Activated gamma-delta T cell (primary cell): ENCODE measurements at places on chromosomes 2 and 18.

- no peak for DNase-seq
Observed at GRCh38 chr2:192443831-192444230, 249.1 kb upstream of the TMEFF2 start.

DNA sequence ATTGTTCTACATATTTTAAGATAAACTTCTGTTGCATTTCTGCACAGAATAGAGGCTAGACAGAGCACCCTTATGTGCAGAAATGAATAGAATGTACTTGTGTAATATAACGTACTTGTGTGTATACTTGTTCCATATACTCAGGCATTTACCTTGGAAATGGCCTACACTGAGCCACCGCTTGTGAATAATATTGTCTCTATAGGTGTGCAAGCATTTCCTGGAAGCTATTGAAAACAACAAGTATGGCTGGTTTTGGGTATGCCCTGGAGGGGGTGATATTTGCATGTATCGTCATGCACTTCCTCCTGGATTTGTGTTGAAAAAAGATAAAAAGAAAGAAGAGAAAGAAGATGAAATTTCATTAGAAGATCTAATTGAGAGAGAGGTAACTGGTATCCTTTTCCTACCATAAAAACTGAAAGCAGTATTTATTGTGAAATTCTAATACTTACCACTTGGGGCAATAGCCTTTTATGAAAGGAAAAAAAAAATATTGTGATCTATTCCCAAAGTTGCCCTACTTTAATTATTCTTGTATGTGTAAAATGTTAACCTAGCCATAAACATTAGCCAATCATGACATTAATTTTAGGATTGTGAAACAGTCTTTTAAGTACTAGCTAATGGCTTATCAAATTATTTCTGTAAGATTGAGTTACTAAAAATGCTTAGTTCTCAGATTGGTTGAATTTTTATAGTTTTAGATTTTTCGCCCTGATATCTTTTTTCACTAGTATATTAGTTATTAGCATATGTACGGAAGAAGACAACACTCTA lies 18.0 kb downstream of the ZC3H15 start:
- no peak for DNase-seq

DNA sequence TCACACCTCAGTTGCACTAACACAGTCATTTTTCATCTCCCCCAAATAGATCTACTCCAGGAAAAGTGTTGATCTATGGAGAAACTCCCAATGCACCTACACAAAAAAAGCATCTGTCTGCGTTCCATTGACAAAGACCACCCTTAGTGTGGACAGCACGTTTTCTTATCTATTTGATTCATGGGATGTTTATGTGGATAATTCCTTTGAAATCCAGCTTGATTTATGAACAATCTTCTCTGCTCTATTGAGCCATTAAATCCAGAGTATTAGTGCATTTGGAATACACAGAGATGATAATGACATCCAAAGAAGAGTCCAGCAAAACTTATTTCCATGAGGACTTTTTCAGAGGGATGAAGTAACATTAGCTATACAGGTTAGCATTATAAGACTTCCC lies 1221.9 kb upstream of the NXPH2 start:
- DNase-seq, result no peak

DNA sequence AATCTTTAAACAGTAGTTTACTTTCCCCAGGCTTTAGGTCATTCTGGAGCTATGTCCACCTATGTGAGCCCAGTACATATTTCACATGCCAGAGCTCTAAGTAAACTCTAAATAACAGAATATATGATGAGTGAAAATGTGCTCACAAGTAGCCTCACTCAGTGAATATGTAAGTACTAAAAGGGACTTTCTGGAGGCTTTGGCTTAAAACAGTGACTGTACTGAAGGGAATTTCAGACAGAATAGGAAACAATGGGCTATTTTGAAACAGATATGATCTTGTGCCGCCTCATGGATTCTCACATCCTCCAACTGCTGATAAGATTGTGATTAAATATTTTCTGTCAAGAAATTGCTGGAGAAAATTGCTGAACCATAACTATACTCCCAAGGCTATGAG lies 747.9 kb downstream of the SOCS6 start:
- DNase-seq, result no peak

GRCh38 chr2:66340521-66340920 lies 94.4 kb upstream of the MEIS1 start:
- DNase-seq, result no peak

DNA sequence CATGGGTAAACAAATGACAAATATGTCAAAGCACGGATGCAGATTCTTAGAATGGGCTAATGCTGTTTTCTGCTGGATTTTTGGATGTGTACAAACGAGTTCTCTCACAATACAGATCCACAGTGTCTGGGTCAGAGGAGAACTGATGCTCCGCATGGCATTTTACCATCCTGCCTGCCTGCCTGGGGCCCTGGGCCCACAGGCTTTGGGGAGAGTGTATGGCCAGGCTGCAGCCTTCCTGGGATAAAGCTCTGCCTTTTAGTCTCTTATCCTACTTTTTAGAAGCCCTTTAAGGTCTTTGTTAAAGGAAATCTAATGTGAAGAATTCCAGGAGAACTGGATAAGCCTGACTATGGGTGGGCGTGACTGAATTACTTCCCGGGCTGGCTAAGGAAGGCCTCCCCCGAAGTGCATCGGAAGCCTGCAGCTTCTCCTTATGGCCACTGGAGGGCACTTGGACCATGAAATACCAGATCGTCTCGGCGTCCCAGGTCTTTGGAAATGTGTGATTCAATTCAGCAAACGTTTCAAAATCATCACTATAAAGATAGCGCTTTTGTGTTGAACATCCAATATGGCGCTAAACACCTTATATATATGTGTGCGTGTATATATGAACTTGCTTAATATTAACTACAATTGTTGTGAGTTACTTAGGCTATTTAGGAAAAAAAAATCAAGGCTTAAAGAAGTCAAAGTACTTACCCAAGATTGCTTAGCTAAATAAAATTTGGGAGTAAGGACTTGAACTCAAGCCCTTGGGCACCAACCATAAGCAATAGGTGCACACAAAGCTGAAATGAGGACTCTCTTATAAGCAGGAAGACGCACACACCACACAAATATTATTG lies 15.2 kb upstream of the DNPEP start:
- DNase-seq, result no peak

DNA sequence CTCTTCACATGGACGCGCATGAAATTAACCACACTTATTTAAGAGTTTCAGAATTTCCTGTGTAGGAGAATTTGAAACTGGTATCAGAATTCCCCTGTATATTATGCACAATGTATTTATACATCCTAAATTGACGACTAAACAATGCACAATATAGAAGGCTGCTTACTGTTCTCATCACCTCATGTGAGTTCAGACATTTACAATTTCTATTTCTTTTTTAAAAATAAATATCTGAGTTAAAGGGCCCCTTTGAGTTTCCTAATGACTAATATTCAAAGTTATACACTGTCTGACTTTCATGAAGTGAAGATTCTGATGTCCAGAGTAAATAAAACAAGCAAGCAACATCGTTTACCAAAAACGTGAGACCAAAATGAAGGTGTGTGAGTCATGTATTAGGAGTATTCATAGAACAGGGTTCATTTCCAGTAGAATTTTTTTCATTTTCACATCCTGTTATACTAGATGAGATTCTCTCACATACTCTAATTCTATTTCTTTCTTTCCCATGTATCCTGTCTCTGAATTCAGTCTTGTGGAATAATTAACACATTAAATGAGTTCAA lies 406.2 kb downstream of the NUP35 start:
- DNase-seq, result no peak

GRCh38 chr18:59661891-59662701 lies 35.1 kb downstream of the CCBE1 start:
- DNase-seq, result no peak

- no peak for DNase-seq
Observed at GRCh38 chr18:10937743-10938640, 211.4 kb downstream of the PIEZO2 start.

- DNase-seq, result no peak
Observed at GRCh38 chr18:13233787-13234783, 15.5 kb downstream of the LDLRAD4 start.

- DNase-seq, result no peak
Observed at GRCh38 chr18:39596891-39597290, 2031.3 kb upstream of the CELF4 start.

DNA sequence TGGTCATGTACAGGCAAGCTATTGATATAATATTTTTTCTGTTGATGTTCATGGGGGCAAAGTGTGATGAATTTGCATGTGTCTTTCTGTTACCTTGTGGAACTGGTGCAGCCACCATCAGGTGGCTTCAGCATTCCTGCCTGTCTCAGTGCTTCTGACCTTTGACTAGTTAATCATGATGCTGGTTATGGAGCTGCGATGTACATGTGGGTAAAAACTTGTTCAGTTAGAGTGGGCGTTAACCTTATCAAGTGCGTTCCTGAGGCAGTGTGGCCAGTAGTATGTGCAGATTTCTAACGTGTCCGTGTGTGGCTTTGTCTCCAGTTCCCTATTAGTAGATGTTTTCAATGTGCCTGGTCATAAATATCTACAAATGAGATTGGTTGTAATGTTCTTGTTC lies 127.4 kb upstream of the ZSWIM2 start:
- no peak for DNase-seq

GRCh38 chr2:42867093-42868065 lies 75.0 kb upstream of the HAAO start:
- no peak for DNase-seq

DNA sequence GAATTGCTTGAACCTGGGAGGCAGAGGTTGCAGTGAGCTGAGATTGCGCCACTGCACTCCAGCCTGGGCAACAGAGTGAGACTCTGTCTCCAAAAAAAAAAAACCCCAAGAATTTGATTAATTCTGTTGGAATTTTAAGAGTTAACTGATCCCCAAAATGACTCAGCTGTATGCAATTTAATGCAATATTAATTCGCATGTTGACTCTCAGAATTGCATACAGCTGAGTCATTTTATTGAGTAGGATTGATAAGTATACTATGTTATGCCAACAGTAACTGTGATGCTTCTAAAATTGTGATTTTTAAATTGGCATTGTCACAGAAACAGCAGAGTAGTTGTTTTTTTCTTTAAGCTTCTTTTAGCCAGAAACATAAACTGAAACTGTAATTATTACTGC lies 19.6 kb downstream of the MSH2 start:
- DNase-seq, result no peak

DNA sequence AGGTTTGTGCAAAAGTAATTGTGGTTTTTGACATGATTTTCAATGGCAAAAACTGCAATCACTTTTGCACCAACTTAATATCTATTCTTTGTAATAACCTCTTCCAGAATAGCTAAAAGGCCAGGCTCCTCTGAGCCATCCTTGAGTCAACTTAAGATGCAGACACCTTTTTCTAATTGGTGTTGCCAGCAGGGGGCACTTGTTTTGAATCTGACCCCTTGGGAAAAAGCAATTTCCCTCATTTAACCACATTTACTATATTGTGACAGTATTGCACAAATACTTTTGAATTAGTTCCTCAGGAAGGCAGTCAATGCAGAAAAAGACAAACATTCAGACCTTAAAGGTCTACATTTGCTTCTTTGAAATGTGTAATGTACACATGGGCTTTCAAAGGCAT lies 78.6 kb upstream of the GALNT5 start:
- DNase-seq, result no peak

DNA sequence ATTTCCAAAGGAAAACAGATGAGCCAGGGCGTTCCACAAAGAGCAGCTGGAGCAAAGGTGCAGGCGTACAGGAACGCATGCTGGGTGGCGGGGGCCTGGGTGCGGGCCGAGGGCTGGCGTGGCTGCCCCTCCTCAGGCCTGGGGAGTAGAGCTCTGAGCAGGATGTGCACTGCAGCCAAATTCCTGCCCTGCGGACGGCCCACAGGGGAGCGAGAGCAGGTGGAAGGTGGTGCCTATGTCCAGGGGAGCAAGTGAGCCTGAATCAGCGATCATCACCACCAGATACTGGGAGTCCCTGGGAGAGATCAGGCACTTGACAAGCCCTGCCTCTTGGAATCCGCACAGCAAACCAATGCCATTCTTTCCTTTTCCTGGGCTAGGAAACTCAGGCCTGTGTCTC lies 106.3 kb downstream of the GBX2 start:
- no peak for DNase-seq

DNA sequence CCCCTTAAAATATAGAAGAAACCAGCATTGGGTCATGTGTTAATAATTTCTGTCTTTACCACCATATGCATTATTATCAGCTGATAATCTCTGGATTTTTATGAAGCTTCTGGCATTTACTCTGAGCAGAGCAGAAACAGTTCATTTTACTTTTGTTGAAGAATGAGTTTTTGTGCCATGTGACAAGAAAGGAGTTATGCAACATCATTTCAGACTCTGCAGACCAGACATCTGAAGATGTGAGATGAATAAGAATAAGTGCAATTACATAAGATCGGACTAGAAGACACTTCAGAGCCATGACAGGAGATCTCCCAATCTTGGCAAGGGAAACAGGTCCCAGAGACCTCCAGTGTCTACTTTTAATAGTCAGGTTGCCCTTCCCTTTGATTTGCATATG lies 869.4 kb upstream of the VRK2 start:
- no peak for DNase-seq

DNA sequence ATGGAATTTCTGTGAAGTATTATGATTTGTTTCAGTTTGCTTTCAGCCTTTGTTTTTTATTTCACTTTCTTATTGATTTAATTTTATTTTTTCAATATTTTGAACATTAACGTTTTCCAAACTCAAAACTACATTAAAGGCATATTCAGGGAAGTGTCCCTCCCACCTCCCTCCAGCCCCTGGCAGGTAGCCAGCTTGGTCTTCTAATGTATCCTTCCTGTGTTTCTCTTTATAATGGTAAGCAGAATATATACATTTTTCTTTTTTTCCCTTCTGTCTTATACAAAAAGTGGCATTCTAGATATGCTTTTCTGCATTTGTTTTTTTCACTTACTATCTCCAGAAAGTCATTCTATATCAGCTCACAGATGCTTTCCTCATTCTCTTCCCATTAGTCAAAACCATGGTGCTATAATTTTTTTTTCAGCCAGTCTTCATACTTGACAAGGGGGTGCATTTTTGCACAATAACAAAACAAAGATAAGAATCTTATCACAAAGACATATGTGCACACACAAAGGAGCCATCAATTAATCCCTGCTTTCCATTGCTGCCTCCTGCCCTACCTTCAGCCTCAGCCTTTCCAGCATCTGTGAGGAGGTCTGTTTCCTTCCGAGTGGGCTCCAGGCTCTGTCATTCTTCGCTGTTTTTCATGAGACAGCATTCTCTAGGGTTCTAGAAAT lies 33.7 kb upstream of the TMEM177 start:
- DNase-seq, result no peak

GRCh38 chr2:144382849-144383248 lies 137.1 kb downstream of the ZEB2 start:
- DNase-seq, result no peak

- DNase-seq, result no peak
Observed at GRCh38 chr2:42835577-42836371, 43.4 kb upstream of the HAAO start.

DNA sequence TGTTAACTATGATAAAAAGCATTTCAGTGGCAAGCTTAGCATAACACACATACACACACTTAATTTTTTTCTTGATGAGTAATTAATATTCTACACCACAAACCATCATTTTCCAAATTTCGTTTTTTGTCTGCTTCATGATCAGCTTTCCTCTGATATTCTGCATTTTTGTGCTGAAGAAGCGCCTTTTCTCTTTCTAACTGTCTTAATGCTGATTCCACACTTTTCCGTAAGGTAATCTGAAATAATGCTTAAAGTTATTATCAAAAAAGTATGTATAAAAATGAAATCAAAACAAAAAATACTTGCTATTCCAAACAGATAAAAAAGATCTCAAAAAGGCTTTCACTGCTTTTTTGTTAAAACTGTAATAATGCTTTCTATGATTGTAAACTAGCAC lies 60.1 kb downstream of the SLC66A3 start:
- no peak for DNase-seq

GRCh38 chr18:79610461-79611039 lies 69.1 kb upstream of the CTDP1 start:
- DNase-seq, result no peak
